Suppressor macrophage treated with lipopolysaccharide for 4 hours (primary cell): ENCODE measurements at places on chromosomes 6 and 20.
A peak's percentile ranks its signal among the peaks of the same experiment; 100 is the strongest.

GRCh38 chr6:79377888-79378348 lies 143.4 kb upstream of the HMGN3 start:
- DNase-seq, result no peak

DNA sequence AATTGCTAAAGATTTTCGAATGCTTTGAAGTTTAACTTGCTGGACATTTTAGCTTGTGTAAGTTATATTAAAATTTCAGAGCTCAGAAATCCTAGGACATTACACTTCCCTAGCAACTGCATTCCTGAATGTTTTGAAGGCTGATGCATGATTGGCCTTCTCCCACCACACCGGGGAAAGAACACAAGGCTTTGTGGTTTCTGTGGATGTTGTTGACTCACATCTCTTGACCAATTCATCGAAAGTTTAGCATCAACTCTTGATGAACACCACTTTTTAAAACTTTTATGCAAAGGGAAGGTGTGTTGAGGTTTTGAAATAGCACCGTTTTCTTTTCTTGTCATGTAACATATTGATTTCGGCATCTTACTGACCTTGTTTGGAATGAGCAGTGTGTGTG lies 81.1 kb downstream of the RIMS1 start:
- no peak for DNase-seq

- no peak for DNase-seq
Observed at GRCh38 chr6:74320074-74320473, 624.1 kb downstream of the CD109 start.

DNA sequence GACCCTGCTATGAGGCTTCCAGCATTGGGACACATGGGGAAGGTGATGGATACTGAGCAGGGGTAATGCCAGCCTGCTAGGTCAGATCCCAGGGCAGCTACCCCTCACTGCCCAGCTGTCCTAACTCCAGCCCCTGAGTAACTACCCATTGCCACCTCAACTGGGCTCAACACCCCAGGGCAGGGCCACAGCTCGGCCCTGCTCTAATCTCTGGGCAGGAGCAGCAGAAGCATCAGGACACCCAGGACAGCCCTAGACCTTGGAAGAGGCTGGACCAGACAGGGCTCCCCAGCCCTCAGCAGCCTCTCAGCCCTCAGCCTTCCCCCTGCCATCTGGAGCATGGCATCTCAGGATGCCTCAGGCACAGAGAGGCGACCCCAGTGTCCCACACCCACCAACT lies 67.4 kb upstream of the TOP1 start:
- DNase-seq, result no peak

- DNase-seq, result no peak
Observed at GRCh38 chr6:42007286-42008137, 42.8 kb upstream of the TAF8 start.

DNA sequence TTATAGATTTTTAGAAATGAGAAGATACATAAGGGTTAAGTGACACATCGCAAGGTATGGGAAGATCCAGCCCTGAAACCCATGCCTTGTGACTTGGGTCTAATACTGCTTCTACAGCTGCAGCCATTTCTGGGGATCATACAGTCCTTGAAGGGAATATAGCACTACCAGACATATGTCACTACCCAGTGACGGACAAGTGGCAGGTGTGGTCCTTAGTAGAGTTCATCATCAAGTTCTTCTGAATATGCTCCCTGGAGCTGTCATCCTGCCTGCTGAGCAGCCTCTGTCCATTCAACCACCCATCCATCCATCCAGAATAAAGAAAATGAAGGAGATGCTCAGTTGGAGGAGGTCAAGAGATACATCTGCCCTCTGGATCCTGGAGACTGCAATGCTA lies 118.6 kb upstream of the ASF1A start:
- no peak for DNase-seq

GRCh38 chr20:24770628-24771541 lies 178.2 kb upstream of the CST7 start:
- DNase-seq, result no peak

- DNase-seq, result no peak
Observed at GRCh38 chr6:132544826-132545225, 6.7 kb downstream of the TAAR9 start.

DNA sequence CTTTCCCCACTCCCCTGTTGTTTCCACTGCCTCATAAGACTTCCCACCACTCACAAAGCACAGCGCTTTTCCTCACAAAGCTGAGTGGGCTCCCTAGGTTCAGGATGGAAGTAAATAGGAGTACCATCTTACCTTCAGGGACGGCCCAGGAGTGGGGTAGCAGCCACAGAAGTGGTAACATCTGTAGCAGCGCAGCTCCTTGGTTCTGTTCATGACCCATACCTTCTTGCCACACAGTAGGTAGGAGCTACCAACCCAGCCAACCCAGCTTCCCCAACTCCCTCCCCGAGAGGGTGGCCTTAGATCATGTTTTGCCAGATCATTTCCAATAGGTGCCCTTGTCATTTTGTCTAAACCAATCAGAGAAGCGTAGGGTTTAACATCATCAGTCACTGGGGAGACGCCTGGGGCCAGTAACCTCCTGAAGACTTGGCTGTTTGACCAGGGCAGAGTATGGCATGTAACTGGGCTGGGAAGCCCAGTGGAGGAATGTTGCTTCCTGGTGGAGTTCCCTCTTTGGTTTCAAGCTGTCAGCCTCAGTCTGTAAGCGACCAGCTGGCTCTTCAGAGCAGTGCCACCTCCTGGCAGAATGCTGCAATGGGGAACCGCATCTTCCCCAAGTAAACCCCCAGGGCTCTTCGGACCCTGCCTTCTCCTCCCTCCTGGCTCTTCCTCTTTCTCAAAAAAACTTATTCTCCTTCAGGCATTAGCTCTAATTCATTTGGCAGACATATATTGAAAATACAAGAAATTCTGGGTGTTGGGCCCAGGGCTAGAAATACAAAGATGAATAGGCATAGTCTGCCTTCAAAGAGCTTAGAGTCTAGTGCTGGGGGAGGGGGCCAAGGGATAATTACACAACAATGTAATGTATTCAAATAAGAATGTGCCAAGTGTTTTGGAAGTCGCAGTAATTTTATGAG lies at the start of gene HLA-DMA:
Gene HLA-DMA, minus strand, starts transcription at position 281 of the 923 bp plus-strand sequence. Its CDS starts 61 bp downstream, at position 220.
- DNase-seq, result peak; percentile 98

GRCh38 chr6:43578748-43579147 lies 2.8 kb downstream of the POLH start:
- DNase-seq, result no peak

DNA sequence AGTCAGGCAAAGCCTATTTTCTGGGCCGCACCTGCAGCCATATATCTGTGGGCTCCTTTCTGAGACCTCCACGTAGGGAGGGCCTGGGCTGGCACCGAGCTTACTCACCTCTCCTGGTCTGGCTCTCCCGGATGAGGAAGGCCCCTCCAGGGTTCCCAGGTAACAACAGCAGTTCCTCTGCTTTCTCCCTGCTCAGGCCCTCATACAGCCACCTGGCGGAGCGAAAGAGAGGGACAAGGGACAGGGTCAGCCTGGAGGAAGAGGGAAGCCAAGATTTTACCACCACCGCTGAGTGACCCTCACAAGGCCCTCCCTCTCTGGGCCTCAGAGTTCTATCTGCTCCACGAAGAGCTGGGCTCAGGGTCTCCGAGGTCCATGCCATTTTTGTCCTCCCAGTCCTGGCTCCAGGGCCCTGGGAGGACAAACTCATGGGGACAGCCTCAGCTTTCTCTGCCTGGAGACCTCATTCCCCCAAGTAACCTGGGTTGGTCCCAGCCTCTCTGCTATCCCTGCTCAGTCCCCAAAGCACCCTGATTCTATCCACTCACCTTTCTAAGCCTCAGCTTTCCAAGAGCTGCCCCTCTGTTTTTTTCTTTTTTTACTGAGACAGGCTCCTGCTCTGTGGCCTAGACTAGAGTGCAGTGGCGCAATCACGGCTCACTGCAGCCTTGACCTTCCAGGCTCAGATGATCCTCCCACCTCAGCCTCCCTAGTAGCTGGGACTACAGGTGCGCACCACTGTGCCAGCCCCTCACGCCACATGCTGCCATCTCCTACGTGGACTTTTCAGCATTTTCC lies 13.3 kb downstream of the SLA2 start:
- no peak for DNase-seq

- no peak for DNase-seq
Observed at GRCh38 chr6:19988555-19988954, 151.4 kb downstream of the ID4 start.

DNA sequence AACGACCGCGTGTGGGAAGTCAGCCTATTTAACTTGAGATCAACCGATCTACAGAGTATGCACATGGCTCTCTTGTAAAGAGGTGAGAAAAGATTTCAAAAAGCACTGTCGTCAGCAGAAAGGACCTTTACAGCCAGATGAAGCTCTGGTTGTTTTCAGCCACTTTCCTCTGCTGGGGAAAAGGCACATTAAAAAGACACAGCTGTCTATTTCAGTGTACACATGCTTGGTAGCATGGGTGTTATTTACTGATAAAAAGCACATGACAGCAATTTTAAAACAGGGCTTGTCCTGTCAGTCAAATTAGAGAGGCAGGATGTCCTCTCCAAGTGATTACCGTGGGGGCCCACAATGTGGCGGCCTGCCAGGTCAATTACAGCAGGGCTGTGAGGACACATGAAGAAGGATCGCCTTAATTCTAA lies 188.9 kb downstream of the PRKN start:
- DNase-seq, result no peak

DNA sequence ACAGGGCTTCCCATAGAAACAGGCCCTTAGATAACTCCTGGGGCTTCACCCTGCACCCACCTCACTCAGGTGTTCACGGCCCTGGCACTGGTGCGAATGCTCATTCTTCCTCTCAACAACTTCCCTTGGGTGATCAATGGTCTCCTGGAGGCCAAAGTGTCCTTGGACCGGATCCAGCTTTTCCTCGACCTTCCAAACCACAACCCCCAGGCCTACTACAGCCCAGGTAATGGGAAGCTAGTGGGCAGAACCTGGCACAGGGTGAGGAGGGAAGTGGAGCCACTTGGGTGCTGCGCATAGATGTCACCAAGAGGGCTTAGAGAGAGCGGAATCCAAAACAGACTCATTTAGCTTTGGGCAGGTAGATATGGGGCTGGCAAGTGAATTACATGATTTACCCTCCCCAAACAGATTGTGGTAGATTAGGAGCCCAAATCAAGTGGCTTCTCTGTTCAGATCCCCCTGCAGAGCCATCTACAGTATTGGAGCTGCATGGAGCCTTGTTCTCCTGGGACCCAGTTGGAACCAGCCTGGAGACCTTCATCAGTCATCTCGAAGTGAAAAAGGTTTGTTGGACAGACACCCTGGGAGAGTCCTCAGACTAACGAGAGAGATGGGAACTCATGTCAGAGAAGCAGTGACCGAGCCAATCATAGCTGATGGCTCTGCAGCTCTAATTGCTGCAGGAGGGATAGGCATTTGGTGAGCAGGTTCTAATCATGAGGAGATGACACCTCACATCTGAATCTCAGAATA lies 8.5 kb downstream of the ABCC10 start:
- no peak for DNase-seq

DNA sequence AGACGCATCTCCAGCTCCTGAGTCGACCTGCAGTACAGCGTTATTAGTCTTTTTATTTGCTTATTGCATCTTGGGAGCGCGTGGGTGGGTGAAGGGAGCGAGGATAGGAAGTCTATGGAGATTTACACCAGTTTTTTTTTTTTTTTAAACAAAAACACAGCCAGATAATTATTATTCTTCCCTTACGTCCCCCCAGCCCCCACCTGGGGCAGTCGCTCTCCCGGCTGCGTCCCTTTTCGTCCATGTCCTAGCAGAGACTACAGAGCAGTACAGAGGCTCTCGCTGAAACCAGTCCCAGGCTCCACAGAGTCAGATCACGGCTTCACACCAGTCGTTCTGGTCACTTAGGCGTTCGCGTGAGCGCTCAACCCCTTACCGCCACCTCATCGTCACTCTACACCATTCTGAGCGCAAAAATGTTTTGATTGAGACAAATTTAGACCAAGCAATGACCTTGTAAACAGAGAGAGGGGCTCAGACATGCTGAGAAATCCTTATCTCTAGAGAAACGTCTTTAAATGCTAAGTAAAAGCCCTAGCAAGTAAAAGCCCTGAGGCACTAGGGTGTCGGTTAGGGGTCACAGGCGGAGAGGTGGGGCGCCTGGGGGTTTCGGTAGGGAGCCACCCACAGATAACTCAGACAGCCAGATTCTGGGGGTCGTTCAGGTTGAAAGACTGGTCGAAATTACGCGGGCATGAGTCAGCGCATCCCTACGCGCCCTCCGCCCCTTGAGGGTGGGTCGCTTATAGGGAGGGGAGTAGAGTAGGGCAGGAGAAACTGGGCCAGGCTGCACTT lies 975 bp upstream of the PPT2 start:
- DNase-seq, result no peak

DNA sequence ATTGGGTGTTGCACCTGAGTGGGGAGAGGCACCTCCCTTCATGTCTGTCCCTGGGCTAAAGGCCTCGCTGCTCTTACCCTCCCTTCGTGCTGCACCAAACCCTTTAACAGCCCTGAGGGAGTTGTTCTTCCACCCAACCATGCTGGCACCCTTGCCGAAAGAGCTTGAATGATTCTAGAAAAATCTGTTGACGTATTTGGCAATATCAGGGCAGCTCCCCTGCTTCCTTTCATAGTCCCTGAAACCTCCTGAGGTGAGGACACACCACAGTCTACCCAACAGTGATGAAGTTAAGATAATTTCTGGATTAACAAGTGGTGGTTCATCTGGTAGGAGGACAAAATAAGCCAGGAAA lies 15.3 kb downstream of the CD83 start:
- no peak for DNase-seq

- DNase-seq, result no peak
Observed at GRCh38 chr6:45021676-45022075, 306.5 kb upstream of the RUNX2 start.

- DNase-seq, result no peak
Observed at GRCh38 chr6:78597966-78598365, 269.4 kb upstream of the IRAK1BP1 start.
